Epithelial cell of prostate (primary cell): ENCODE measurements at places on chromosomes 6 and 20.

GRCh38 chr6:3214898-3215297 lies 12.6 kb downstream of the TUBB2B start:
- no peak for DNase-seq

- DNase-seq: no peak
Observed at GRCh38 chr6:29483186-29483585, 4.6 kb downstream of the MAS1L start.

DNA sequence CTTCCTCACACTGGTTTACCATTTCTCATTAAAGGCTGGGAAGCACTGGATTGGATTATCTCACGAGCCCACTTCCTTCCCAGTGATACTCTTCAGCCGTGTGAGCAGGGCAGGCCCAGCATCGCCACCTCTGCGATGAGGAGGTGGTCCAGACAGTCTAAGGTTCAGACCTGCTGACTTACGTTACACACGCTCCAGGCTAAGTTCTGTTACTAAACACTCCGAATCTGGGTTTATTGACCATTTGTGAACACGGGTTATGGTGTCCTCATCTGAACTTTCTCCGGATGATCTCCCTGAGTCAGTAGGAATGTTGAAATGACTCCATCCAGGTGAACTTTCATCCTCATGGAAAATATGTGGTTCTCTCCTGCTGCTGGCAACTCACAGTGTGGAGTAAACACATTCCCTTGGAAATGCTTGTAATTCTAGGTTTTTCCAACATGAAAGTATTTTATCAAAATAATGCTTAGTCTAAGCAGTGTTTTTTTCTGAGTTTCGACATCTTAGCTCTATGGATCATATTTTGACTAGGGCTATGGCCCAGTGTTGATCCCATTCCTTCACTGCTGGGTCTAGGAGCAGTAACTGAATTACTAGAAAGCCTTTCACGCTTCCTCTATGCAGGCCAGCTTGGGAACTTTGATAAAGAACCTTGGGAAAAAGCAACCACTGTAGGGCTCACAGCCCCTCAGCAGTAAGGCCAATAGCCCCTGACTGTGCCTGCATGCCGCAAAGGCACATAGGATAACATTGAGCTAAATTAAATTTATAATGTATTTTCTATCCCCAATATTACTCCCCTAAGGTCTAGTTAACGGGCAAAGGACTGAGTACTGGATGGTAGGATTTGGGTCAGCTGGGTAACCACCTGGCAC lies 37.7 kb upstream of the PXDC1 start:
- DNase-seq: no peak

- no peak for DNase-seq
Observed at GRCh38 chr6:5096482-5096881, 11.3 kb downstream of the PPP1R3G start.

DNA sequence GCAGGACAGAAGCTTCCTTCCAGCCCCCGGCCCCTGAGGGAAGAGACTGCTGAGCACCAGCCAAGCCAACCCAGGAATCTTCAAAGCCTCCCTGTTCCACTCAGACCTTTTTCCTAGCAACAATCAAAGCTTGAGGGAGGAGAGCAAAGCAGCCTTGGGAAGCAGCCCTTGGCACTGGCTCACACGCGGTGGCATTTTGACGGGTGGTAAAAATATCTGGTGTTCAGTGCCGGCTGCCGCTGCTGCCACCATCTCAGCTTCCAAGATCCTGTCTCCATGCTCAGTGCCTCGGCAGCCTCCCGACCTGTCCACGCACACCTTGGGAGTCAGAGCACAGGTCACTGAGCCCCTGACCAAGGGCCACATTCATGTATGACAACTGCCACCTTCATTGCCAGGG lies 170.1 kb downstream of the LRFN2 start:
- DNase-seq: no peak

- DNase-seq: no peak
Observed at GRCh38 chr20:51153867-51154707, 131.2 kb upstream of the KCNG1 start.
